ENCODE measurements at places on chromosomes 3 and 15.
A peak's percentile ranks its signal among the peaks of the same experiment; 100 is the strongest.

- DNase-seq: peak; percentile 26
These were observed 22.0 kb downstream of the COL6A6 start for GRCh38 chr3:130539005-130539404.

- DNase-seq: no peak
These were observed 429 bp downstream of the PARP9 start for GRCh38 chr3:122563717-122564025.

GRCh38 chr3:129040039-129040336 lies 20.6 kb upstream of the GP9 start:
- no peak for DNase-seq

DNA sequence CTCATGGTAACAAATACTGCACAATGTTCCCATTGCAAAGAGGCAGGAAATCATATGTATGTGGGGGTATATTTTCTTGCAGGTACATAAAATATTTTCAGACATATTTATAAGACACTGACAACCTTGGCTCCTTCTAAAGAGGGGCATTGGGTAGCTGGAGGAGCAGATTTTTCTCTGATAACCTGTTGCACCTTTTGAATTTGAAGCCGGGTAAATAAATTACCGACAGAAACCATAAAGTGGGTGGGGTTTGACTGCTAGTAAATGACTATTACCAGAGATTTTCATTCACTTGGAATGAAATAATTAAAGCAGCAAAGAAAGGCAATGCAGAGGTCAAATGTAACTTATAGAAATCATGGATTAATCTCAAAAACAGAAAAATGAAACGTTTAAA lies 19.2 kb downstream of the LHFPL4 start:
- DNase-seq: no peak

DNA sequence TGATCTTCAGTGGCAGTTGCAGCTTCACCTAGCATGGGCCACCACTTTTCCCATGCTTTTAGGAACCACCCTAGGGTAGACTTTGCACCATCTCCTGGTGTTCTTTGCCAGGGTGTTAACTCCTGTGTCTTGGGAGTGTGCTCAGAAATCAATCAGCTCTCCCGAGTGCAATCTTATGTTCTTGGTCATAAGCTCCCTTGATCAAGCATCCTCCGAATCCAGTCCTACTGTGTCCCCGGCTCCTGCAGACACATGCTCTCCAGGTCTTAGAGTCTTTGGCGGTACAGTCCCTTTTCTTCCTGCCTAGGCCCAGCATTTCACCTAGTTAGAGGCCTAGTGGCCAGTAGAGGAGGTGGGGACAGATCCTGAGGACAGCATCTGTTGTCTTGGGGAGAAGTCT lies 74.7 kb upstream of the SYN2 start:
- no peak for DNase-seq
